Fibroblast of skin of abdomen (primary cell): ENCODE measurements at places on chromosomes 11 and 22.

GRCh38 chr22:25763239-25763777 lies 21.3 kb downstream of the MYO18B start:
- no peak for DNase-seq

DNA sequence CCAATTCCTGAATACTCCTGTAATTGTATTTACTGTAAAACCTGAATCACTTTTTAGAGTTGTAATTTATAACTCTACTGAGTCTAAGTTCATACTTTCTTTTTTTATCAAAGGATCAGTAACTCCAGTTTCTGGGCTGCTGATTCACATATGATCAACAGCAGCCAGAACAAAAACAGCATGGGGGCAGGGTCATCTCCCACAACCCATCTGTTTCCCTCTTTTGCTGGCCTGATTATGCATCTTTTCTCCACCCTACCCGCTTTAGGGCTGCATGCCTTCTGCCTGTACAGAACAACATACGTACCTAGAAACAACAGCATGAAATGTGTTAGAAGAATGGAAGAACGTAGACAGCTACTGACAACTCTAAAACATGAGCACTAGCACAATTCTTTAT lies 76.0 kb downstream of the MRTFA start:
- peak; percentile 74 for DNase-seq

DNA sequence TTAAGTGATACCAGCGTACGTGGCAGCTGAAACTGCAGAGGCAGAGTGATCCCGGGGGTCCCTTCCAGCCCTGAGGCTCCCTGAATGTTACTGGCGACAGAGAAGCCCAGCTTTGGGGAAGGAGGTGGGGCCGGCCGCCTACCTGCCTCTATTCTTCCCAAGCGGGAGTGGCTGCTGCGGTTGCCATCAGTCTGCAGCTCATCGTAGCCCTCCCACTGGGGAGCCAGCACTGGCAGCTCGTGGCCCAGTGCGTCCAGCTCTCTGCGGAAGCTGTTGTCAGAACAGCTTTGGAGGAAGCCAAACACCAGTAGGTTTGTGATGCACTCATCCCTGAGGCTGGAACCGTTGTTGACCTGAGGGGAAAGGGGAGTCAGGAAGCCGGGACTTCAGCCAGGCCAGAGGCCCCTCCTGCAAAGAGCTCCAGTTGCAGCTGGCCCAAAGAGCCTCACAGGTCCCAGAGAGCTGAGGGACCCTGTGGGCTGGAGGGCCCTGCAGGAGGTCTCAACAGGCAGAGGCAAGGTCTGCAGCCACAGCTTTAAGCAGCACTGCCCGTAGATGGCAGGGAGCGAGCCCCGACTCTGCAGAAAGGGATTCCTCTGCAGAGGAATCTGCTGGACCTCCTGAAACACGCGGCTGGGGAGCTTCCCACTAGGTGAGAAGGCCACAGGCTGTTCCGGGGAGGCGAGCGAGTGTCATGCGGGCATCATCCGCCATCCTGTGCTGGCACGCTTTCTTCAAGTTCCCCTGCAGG lies 30.4 kb downstream of the BID start:
- no peak for DNase-seq

DNA sequence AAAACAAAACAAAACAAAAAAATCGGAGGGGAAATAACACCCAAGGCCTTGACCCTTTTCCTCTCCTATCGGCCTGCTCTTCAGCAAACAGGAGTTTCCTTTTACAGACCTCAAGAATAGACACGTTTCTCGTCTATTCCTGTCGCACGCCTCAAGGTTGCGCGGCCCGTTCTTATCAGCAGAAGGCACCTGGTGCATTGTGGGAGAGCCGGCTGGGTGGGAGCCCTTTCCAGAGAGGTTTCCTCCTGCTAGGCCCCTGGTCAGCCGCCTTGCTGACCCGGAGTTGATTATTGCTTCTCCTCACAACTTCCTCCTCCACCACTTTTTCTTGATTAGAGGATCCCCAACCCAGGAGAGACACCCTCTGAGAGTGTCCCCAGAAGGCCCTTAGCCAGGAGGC lies 497.3 kb downstream of the MIAT start:
- no peak for DNase-seq

DNA sequence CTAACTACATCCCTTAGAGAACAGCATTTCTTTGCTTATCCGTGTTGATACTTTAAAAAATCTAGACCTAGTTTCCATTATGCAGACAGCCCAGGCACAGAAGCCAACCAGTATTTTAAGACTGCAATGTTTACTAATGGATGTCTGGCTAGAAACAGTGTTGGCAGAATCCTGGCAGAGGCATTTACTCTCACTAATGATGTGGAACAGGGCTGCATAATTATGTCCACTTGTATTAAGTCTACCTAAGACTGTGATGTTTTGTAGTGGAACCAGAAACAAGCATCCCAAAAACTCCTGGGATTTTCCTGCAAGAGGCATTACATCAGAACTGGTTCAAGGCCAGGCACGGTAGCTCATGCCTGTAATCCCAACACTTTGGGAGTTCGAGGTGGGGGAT lies 50.2 kb upstream of the PICALM start:
- no peak for DNase-seq

GRCh38 chr11:35056391-35057093 lies 82.4 kb upstream of the CD44 start:
- peak; percentile 25 for DNase-seq
